ENCODE measurements at places on chromosomes 7 and 10.

DNA sequence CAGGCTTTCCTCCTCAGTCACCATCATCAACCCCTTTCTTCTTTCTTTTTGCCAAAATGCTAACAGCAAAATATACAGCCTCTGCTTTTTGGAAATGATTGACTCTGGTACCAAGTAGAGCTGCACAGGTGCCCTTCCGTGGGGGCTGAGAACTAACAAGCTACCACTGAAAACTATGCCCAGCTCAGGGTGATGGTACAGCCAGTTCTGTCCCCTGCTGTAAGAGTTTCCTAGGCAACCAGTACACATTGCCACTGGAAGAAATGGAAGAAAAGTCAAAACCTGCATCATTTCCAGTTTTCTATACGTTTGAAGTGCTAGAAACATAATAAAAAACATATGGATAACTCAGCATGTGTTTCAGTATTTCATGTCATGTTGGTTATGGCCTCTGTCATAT is 297.5 kb downstream of the PRKG1 start:
- DNase-seq, result no peak

GRCh38 chr7:78768859-78769258 is 684.6 kb downstream of the MAGI2 start:
- DNase-seq, result no peak

DNA sequence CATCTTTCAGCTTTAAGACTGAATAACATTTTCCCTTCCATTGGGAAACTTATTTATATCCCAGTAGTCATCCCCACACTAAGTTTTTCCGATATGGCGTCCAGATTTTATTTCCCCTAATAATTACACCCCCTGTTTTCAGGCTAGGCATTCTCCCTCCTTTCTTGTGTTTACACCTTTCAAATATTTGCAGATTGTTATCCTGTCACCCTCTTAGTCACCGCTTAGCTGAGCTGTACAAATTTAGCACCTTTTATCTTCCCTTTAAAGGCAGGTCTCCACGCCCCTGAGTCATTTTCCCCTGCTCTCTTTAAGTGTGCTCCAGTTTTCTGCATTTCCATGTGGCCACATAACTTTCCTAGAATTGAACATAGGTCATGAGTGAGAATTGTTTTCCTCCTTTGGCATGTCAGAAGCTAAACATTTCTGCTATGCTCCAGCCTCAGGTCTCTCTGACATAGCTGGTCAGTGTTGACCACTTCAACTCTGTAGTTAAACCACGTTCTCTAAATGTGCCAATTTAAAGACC is 47.4 kb downstream of the LRRC4 start:
- DNase-seq, result no peak

DNA sequence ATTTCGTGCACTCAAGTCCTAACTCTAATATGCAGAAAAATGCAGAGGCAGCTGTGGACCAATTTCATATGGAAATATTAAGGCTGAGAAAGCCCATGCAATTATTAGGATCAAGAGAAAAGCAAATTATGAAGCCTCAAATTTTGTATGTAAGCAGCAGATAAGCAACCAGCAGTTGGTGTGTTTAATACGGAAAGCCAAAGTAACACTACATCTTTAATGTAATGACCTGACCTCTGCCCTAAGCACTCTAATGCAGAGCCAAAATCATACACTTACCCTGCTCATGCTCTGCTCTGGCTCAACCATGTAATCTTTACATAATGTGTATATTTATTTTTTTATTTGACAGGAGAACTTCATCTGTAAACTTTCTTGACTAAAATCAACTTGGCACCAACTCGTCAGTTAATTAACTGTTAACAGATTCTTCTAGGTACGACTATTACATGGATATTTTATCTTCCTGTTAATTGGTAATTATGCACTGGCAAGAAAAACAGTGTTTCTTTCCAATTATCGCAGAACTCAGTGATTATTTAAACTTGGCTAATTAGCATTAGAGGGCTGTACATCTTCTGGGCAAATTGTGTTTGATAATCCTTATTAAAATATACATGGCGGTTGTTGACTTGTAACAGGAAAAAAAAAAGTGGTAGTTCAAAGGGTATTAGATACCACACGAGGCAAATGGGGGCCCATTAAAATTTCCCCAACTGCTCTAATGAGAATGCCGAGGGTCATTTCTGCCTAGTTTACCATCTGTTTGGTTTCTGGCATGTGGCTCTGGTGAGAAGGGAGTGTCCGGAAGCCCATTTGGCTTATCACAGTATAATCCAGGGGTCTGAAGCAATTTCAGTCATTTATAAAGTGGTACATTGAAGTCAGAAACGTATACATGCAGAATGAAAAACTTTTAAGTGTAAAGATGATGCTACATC is 94.5 kb downstream of the RELN start:
- peak; percentile 21 for DNase-seq

- DNase-seq, result no peak
These were observed 385.8 kb upstream of the GRM3 start for GRCh38 chr7:86257894-86258293.

DNA sequence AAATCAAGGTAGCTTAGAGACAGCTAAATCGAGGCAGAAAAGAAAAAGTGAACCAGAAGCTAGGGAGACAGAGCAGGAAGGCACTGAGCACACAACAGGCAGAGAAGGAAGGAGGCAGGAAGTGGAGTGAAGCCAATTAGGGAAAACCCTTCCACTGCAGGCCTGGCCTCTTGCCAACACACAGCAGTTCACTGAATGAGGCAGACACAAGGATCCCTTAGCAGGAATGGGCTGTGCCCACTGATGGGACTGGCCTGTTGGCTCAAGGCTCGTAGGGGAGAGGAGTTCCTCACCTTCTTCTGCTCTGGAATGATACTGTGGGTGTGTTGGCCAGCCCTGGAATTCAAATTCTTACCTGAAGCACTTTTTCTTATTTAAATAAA is 220.3 kb upstream of the STK17A start:
- DNase-seq, result no peak

DNA sequence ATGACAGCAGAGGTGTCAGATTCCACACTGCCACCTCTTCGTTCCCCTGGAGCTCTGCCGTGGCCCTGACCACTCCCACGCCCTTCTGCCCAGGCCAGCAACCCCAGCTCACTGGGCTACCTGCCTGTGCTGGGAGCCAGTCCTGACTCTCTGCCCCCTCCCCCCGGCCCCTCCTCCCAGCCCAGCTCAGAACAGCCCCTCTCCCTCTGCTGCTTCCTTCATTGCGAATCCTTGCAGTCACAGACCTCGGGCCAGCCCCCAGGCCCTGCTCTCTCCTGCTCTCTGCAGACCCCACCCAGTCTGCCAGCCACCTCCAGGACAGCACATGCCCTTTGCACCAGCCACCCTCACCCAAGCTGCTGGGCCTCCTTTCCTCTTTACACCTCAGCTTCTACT is 60.4 kb downstream of the TCERG1L start:
- no peak for DNase-seq

DNA sequence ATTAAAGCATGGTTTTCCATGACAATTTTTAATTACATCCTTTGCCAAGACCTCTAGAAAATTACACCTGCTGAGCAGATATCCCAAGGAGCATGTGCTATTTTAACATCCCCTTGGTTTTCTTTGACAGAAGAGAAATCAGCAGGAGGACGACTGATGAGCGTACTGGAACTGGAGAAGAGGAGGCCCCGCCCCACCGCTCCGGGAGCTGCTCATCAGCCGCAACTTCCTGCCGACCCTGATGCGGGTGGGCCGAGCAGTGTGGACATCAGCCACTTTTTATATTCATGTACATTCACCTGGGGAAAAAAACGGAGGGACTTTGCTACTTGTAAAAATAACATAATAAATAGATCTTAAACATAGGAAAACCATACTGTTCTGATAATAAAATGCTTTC is 54.2 kb downstream of the CDC123 start:
- DNase-seq, result no peak

GRCh38 chr7:134818613-134819345 is 39.3 kb downstream of the CALD1 start:
- no peak for DNase-seq

DNA sequence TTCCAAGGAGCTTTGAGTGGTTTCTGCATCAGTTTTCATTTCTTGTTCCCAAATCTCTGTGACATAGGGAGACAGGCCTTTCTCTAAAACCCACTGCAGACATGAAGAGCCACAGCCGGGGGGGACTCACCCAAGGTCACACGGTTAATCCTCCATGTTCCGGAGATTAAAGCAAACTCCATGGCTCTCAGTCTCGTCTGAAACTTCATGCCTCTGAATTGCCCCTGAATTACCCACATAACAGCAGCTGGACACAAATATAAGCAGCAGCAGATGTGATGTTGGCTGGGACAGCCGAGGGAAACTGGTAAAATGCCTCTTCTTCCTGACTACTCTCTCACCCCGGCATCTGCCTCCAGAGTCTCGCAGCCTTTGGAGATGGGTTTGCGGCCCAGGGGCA is 402.2 kb downstream of the DNAJB6 start:
- no peak for DNase-seq

- no peak for DNase-seq
These were observed 153.3 kb downstream of the AVL9 start for GRCh38 chr7:32648408-32649156.

DNA sequence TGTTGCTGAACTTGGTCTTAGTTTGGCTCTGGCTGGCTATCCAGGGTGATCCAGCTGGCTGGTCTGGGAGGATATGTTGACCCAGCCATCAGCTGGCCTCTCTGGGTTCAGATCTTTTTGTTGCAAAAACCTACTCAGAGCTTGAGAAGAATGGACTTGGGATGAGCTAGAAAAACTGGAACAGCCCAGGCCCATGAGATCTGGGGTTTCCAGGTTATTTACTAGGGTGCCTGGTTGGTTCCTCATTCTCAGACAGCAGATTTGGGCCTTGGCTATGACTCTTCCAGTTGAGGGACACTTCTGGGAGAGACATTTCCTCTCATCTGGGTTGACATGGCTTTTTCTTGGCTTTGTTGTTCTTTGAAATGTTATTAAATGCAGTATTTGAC is 116.6 kb downstream of the ADCY1 start:
- DNase-seq, result no peak

GRCh38 chr7:38211940-38212339 is 33.9 kb downstream of the STARD3NL start:
- peak; percentile 45 for DNase-seq

GRCh38 chr10:29346296-29347001 is 57.6 kb downstream of the LYZL1 start:
- no peak for DNase-seq

GRCh38 chr10:28592953-28593352 is 60.0 kb downstream of the WAC start:
- no peak for DNase-seq

DNA sequence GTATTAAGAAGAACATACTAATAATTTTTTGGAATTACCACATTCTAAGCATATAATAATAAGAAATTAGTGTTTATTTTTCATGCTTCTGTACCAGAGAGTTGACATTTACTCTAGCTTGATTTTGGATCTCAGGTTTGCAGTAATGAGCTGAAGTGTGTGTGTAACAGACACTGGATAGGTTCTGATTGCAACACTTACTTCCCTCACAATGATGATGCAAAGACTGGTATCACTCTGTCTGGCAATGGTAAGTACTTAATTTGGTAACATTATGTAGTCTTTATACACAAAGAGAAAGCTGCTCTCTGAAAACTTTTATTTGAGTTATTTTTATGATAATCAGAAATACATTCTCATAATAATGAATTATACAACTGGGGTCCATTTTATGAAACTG is 54.1 kb downstream of the SRI start:
- no peak for DNase-seq

DNA sequence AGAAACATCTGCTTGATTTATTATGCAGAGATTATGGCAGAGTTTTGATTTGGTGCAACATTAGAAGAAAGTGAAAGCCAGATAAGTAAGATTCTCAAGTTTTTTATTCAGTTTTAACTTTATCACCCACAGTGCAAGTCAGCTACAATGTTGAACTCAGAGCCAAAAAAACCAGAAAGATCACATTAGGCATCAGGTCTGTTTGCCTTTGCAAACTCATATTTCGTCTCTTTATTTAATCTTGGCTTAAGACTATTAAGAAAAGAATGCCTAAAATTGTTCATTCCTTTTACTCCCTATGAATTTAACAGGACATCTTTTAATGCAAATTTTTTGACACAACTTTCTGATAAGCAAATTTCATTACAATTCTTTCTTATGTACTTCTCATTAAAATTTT is 76.0 kb upstream of the TMEM26 start:
- DNase-seq, result no peak

DNA sequence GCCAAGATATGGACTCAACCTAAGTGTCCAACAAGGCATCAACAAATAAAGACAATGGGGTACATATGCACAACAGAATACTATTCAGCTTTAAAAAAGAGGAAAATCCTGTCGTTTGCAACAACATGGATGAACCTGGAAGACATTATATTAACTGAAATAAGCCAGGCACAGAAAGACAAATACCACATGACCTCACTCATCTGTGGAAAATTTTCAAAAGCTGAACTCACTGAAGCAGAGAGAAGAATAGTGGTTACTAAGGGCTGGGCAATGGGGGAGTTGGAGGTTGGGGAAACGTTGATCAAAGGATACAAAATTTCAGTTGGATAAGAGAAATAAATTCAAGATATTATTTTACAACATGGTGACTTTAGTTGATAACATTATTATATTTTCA is 221.4 kb upstream of the PITRM1 start:
- DNase-seq, result no peak

GRCh38 chr10:113228530-113228929 is 278.5 kb downstream of the TCF7L2 start:
- no peak for DNase-seq

- no peak for DNase-seq
These were observed 20.8 kb upstream of the GHITM start for GRCh38 chr10:84118395-84119006.

GRCh38 chr10:30158325-30158960 is 99.1 kb upstream of the JCAD start:
- no peak for DNase-seq

DNA sequence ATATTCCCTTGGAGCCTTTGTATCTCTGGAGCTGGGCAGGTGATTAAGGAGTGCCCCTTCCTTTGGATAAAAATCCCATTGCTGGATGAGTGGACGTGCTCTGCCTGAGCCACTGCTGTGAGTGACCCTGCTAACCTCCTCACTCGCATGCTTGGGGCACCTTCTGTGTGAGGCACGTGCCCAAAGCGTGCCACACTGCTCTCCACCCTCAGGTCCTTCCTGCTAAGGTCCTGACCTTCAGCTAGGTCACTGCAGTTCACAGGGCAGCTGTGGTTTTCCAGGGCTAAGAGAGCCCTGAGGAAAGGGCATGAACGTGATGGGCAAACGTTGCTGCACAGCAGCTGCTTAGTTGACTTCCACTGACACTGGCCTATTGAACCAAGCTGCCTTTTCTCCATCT is 204.4 kb upstream of the COBL start:
- no peak for DNase-seq

GRCh38 chr10:132142396-132143161 is 44.2 kb upstream of the DPYSL4 start:
- DNase-seq, result peak; percentile 9

GRCh38 chr10:14971867-14972448 is 12.8 kb downstream of the MEIG1 start:
- DNase-seq, result no peak

- DNase-seq, result no peak
These were observed 806.5 kb downstream of the PHTF2 start for GRCh38 chr7:78605119-78605518.

All from NCI-H446 (cell line).